ENCODE measurements at places on chromosomes 1 and 21. TPM values are rescaled to one million over a fixed set of nuclear protein-coding genes. Genes with fewer than 3 reads are reported as not detected.

GRCh38 chr1:241591317-241591716 is 48.9 kb downstream of the CHML start:
- peak; percentile 86 for DNase-seq

DNA sequence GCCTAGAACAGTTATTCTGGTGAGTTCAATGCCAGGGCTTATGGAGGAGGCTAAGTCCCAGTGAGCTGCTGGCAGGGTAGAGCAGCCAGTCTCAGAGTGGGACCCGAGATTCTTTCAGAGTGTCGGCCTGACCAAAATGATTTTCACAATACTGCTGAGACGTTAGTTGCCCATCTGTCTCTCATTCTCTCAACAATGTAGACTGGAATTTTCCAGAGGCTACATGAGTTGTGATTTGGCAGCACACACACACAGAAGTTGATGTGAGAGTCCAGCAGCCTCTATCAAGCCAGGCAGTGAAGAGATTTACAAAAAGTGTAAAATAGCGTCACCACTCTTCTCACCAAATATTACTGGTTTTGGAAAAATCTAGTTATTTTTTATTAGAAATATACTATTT is 21.7 kb downstream of the CACNA1S start:
- no peak for DNase-seq

- DNase-seq = peak; percentile 34
Observed at GRCh38 chr1:229557200-229557850, 1.2 kb downstream of the ABCB10 start.

The RAB3B gene
- total RNA-seq = 91.9 TPM
